ENCODE measurements at places on chromosomes 11 and 22.

GRCh38 chr11:2096011-2096918 is 42.9 kb downstream of the IGF2 start:
- no peak for DNase-seq

DNA sequence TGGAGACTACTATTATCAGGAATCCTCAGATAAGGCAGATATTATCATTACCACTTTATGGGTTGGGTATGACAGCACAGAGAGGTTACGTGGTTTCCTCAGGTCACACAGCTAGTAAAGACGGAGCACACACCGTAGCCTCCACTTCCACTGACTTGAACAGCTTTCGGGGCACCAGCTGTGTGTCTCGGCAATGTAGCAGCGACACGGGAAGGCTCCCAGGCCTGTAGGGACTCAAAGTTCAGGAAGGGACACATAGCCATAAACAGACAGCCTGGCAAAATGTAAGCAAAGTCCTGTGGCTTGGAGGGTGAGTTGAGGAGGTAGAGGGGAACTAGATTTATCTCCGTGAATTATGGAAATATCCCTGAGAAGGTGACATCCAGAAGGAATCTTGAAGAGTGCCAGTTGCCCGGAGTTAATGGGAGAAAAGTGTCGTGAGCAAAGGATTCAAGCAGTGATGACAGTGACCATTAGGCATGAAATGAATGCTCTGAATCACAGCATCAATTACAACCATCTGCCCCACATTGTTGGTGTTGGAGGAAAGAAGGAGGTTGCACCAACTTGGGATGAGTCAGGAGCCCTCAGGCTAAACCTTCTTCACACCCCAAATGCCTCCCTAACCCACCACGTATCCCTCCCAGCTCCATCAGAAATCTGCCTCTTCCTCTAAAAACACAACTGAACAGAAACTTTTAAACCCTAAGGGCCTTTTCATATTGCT is 106.7 kb upstream of the ASPHD2 start:
- DNase-seq: no peak

GRCh38 chr11:75383246-75383645 is 16.1 kb upstream of the RPS3 start:
- DNase-seq: no peak

GRCh38 chr11:72326151-72326848 is 82.3 kb upstream of the PHOX2A start:
- no peak for DNase-seq

- DNase-seq: no peak
These were observed 1327.9 kb downstream of the BRD1 start for GRCh38 chr22:48499456-48500425.

DNA sequence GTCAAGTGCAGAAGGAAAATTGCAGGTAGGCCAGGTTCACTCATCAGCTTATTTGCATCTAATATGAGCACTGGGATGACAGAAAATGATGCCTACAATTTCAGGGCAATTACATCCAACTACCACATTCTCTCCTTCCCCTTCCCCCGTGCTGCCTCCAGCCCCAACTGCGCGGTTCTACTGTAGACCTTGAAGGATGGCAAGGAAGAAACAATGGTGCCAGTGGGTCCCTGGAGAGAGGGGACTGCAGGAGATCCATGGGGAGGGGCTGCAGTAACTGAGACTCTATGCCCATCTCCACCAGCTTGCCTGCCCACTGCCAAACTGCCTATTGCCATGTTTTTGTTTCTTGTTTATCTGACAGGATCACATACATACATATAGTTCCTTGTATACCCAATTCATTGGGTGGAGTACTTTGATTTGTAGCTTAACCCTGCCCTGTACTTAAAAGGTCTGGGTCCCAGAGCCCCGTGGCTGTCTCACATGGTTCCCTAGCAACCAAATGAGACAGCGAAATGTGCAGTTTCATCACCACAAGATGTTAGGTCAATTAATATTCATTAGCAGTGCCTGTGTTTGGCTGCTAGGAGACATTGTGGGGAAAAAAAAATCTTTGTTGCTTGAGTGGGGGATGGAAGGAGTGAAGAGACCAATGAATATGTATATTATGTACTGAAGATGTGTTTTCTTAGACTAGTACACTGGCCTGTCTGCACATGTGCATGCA is 253.5 kb upstream of the PLET1 start:
- peak; percentile 84 for DNase-seq

GRCh38 chr11:72812967-72813739 is 1.1 kb upstream of the ATG16L2 start:
- DNase-seq: no peak

GRCh38 chr22:38870312-38870741 is 1.7 kb downstream of the CBX6 start:
- peak; percentile 88 for DNase-seq

GRCh38 chr11:79482800-79483199 is 42.0 kb upstream of the TENM4 start:
- DNase-seq: peak; percentile 19

DNA sequence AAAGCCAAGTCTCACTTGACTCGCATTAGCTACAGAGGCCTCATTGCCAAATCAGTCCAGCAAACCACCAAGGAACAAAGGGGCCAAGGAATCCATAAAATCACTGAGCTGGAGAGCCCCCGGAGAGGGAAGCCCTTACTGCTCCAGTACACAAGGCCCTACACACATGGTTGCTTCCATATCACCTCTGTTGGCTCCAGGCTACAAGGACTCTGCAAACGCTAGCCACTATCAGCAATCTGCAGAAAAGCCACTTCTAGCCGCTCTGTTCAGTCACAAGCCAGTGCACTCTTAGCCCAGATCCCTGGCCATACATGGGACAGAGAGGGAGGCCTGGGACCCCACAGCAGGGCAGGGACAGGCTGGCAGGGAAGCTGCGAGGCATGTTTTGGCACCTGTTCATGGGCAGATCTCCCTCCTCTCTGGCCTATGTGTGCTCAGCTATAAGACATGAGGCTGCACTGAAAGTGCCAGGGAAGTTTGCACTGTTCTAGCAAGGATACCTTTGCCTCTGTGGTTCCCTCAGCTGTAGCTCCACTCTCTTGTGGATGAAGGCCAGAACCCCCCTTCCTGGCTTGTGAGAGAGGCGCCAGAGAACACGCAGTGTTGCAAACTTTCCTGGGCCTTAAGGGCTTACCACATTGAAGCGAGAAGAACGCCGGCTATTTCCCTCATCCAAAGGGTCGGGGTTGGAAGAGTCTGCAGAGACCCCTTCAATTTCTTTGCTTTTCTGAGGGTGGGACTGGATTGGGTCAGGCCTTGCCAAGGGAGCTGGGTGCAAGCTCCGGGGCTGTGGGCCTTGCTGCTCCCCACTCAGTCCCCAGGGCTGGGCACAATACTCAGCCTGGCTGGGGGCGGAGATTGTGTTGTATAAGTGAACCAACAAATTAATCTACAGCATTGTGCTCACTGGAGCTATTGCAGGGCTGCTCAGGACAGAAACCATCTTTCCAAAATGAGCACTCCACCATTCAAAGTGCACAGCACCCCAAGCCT is 108.7 kb upstream of the PITPNB start:
- DNase-seq: no peak

- peak; percentile 32 for DNase-seq
These were observed 877.0 kb downstream of the OPCML start for GRCh38 chr11:132655187-132655855.

- no peak for DNase-seq
These were observed 42.7 kb downstream of the DDIAS start for GRCh38 chr11:82944198-82944597.

- no peak for DNase-seq
These were observed 20.6 kb downstream of the CLMP start for GRCh38 chr11:123174196-123175183.

DNA sequence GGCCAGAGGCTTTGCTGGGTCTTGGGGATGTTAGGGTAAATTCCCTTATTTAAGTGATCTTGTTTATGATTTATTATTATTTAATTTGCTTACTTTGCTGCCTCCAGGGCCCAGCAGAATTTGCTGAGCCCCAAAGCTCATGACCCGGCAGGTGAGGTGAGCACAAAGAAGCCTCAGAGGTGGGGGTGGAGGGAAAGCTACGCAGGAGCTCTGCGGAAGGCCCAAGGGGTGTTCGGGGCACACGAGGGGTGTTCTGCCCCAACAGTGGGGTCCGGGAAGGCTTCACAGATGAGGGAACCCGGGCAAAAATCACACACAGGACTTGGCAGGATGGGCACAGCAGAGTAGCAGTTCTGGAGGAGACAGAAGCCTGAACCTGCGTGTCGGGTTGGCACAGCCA is 6.7 kb upstream of the LINC01488 start:
- no peak for DNase-seq

- DNase-seq: no peak
These were observed 8.0 kb upstream of the CD82 start for GRCh38 chr11:44557464-44557863.

- DNase-seq: no peak
These were observed 56.8 kb upstream of the SHANK2 start for GRCh38 chr11:71309181-71309580.

GRCh38 chr11:12160680-12161079 is 50.3 kb downstream of the MICAL2 start:
- no peak for DNase-seq

GRCh38 chr11:107397357-107397756 is 60.3 kb downstream of the CWF19L2 start:
- DNase-seq: no peak

DNA sequence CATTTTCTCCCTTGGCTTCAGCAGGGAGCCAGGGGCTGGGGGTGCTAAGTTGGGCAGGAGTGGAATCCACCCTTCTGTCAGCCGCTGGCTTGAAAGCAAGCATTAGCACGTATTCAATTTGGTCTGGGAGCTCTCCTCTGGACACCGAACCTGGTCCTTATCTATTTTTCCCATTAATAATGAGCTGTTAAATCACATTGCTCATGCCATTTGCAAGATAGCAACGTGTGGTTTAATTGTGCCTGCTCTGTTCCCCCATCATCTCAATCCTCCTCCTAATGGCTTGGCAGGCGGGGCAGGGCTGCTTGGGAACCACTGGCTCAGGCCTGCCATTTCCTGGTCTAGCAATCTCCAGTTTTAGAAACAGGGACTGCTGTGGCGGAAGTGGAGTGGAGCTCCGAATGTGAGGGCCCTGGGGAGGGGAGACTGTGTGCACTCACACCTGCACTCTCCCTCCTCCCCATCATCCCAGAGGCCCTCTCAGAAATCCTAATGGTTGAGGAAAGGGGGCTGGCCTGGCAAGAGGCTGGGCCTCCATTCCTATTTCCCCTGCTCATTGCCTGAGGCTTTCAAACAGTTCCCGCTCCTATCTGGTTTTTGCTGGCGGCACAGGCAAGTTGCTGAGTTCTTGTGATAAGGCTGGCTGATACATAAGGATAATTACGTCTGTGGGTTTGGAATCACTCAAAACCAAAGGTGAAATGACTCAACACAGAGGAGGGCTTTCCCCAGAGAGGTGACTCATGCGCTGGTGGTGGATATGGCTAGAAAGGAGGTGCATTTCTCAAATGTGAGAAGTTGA is 201.2 kb upstream of the E2F8 start:
- no peak for DNase-seq

GRCh38 chr11:70063555-70063954 is 14.6 kb upstream of the ANO1 start:
- no peak for DNase-seq

GRCh38 chr11:129702410-129703398 is 112.9 kb upstream of the TMEM45B start:
- no peak for DNase-seq

GRCh38 chr22:39785232-39785631 is 108.3 kb downstream of the ENTHD1 start:
- DNase-seq: no peak

DNA sequence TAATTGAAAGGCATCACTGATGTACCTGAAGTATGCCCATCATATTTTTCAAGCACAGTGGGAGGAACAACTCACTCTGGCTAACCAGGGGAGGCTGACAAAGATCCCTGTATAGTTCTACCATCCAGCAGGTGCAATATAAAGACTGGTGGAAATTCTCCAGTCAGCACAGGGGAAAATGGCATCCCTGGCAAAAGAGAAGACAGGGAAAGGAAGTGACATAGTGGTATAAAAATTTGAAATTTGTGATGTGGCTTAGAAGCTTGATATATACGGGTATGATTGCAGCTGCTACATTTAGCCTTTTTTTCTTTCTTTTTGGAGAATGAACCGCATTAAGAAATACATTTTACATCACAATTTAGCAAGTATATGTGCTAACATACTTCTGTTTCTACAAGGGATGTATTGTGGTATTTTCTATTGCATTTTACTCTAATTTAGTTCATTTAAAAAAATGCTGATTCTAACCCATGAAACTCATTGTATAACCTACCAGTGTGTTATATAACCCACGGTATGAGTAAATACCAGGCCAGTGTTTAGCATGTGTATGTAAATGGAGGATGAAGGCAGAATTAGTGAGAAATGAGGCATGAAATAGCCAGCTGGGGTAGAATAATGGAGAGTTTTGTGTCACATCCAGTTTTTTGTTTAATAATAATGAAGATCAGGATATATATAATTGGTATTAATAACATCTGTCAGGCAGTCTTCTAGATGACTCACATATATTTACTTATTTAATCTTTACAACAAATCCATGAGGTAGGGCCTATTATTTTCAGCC is 186.1 kb downstream of the ARHGAP42 start:
- no peak for DNase-seq

GRCh38 chr11:113213549-113213948 is 100.8 kb upstream of the TTC12 start:
- no peak for DNase-seq

DNA sequence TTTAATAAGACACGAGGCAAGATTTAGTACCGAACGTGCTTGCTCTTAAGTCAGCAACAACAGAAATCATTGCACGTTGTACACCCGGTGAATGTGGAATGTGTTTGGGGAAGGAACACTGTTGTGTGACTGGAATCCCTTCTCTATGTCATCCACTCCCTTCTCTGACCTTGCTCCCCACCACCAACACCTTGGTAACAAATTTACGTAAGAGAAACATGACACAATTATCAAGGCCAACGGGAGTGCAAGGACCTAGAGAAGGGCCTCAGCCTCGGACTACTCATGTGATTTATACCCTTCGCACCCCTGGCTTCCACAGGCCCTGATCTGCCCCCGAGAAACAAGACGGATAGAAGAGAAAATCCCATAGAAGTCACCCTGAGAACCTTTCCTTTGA is 236.2 kb downstream of the LARGE1 start:
- no peak for DNase-seq

- DNase-seq: no peak
These were observed 762 bp downstream of the CRELD2 start for GRCh38 chr22:49918911-49919881.

DNA sequence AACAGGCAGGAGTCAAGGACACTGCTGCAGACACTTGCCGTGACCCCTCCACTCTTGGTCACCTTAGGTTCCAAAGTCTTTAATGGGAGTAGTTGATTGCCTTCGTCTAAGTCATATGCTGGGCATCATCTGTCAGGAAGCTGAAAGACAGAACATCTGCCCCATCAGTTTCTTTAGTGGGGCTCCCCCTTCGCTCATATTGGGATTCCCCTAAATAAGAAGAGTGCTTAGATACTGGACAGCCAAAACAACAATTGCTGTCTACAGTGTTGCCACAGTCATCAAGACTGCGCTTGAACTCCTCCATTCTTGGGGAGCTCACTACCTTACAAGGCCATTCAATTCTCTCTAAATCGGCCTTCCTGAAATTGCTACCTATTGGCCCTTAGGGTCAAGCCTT is 58.5 kb downstream of the UBASH3B start:
- no peak for DNase-seq

- DNase-seq: no peak
These were observed 29.1 kb upstream of the PICALM start for GRCh38 chr11:86097980-86098379.

Measured in Ammon's horn (tissue), 1 donor.